CD8-positive, alpha-beta memory T cell (primary cell): ENCODE measurements at places on chromosomes 2 and 18.

GRCh38 chr18:1578505-1578904 lies 673.8 kb downstream of the ADCYAP1 start:
- DNase-seq, result no peak

GRCh38 chr2:109531896-109532727 lies 81.7 kb downstream of the SEPTIN10 start:
- DNase-seq, result no peak

DNA sequence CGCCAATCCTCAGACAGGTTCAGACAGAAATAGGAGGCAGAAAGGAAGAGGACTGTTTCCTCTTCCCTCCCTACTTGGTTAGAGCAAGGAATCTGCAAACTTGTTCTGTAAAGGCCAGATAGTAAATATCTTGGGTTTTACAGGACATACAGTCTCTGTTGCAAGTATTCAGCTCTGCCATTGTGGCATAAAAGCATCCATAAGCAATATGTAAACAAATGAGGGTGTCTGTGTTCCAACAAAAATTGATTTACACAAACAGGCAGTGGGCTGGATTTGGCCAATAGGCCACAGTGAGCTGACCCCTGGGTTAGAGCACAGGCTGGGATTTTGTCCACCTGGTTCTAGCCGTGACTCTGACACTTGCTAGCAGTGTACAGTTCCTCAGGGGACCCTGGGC lies 89.4 kb downstream of the NRP2 start:
- no peak for DNase-seq

GRCh38 chr2:18703555-18703954 lies 114.2 kb upstream of the NT5C1B start:
- DNase-seq, result no peak

DNA sequence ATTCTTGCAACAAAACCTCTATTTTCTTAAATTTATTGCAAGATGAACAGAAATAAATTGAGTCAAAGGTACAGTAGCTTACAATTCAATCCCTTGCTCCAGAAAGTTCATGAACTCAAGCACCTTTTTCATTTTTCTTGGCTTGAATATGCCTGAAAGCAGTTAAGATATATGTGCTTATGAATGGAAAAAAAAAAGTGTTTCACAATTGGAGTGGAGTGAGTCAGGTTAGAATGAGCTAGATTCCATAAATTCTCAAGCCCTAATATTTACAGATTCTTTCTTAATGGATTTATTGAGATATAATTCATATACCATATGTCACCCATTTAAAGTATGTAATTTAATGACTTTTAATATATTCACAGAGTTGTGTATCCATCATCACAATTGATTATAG lies 39.6 kb upstream of the NEMP2 start:
- DNase-seq, result no peak

DNA sequence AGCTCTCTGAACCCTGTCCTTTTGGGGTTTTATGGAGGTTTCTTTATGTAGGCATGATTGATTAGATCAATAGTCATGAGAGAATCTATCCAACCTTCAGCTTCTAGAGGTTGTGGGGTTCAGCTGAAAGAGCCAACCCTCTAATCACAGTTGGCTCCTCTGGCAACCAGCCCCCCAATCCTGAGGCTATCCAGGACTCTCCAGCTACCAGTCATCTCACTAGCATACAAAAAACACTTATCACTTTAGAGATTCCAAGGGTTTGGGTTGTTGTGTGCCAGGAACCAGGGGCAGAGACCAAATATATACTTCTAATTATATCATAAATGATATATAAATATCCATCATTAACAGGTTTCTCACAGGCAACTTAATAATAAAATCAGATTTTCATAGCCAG lies 11.7 kb downstream of the WDPCP start:
- no peak for DNase-seq

GRCh38 chr2:55581874-55582547 lies 35.4 kb downstream of the PPP4R3B start:
- no peak for DNase-seq

- no peak for DNase-seq
These were observed 169.2 kb downstream of the XIRP2 start for GRCh38 chr2:167057446-167057845.

DNA sequence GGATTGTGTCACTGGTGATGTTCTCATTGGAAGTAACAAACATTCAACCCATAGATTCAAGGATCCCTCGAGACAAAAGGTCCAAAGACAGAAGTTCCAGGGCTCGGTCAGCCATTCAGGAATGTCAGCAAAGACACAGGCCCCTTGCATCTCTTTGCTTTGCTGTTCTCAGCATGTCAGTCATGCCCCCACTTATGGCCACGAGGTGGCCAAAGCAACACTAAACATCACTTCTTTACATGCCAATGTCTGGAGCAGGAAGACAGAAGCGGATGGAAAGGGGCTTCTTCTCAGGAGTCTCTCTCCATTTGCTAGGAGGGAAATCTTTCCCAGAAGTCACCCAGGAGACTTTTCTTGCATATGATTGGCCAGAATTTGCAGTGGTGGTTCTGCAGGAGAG lies 191.6 kb upstream of the SP5 start:
- DNase-seq, result no peak

- no peak for DNase-seq
These were observed 107.8 kb downstream of the LYPD1 start for GRCh38 chr2:132562245-132562644.
